ENCODE measurements at places on chromosomes 1 and 21.

DNA sequence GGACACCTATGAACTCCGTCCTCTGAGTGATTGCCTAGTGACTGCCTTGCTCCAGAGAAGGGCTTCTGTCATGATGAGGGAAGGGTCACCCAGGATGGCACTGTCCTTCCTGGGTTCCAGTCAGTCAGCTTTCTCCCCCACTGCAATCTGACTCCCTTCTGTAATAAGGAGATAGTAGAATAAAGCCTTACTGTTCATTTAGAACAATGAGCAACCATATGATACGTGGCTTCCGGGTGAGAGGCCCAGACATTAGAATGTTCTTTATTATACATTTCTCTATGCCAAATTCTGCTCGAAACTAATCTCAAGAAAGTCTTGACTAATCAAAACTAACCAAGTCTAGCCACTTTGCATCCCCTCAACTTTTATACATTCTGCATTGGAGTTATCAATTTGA is 8.5 kb upstream of the MTMR11 start:
- no peak for DNase-seq

GRCh38 chr1:94541246-94542087 is at the start of gene F3:
Gene F3, minus strand, starts transcription at chr1:94541759. Its CDS starts 123 bp downstream, at chr1:94541636.
- DNase-seq = peak; percentile 88

DNA sequence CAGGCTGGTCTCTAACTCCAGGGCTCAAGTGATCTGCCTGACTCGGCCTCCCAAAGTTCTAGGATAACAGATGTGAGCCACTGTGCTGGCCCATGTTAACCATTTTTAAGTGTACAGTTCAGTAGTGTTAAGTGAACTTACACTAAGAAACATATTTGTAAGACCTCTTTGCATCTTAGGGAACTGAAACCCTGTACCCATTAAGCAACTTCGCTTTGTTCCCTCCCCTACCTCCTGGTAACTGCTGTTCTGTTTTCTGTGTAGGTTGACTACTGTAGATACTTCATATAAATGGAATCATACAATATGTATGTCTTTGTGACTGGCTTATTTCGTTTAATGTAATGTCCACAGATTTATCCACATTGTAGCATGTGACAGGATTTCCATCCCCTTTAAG is 11.0 kb downstream of the NUDC start:
- DNase-seq = no peak

DNA sequence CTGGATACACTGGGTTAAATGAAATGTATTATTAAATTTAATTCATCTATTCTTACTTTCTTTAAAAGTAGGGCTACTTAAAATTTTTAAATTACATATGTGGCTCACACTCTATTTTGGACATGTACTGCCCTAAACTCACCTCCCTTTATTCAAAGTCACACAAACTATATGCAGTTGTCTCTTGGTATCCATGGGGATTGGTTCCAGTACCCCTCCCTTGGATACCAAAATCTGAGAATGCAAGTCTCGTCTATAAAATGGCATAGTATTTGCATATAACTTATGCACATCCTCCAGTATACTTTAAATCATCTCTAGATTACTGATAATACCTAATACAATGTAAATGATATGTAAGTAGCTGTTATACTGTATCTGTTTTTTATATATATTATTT is 57.6 kb downstream of the FAF1 start:
- DNase-seq = no peak

DNA sequence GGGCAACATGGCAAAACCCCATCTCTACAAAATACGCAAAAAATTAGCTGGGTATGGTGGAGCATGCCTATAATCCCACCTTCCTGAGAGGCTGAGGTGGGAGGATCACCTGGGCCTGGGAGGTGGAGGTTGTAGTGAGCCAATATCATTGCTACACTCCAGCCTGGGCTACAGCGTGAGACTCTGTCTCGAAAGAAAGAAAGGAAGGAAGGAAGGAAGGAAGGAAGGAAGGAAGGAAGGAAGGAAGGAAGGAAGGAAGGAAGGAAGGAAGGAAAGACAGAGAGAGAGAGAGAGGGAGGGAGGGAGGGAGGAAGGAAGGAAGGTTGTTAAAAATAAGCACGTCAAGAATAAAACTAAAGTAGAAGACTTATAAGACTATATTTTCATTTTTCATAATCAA is 17.0 kb upstream of the ATP1A1 start:
- no peak for DNase-seq

- DNase-seq = no peak
Measured at GRCh38 chr21:44998621-44999427, 59.0 kb downstream of the SLX9 start.

DNA sequence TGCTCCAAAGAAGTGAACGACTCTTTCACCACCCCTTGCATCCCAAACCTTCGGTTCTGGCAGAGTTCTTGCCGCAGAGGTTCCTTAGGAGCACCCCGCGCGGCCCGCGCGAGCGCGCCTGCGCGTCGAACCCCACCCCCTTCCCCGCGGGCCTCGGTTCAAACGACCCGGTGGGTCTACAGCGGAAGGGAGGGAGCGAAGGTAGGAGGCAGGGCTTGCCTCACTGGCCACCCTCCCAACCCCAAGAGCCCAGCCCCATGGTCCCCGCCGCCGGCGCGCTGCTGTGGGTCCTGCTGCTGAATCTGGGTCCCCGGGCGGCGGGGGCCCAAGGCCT is at the start of gene C1orf56:
C1orf56 (plus strand) TSS at position 161 of the 334 bp plus-strand sequence; CDS start at position 258, 97 bp downstream.
- peak; percentile 74 for DNase-seq

GRCh38 chr1:23222331-23222730 is 5.0 kb upstream of the HTR1D start:
- DNase-seq = no peak

- DNase-seq = no peak
Measured at GRCh38 chr1:1894354-1895059, 3.6 kb upstream of the GNB1 start.

- no peak for DNase-seq
Measured at GRCh38 chr1:30900931-30901560, 7.5 kb downstream of the SDC3 start.

- DNase-seq = no peak
Measured at GRCh38 chr1:94325377-94326302, 88.3 kb upstream of the ARHGAP29 start.

GRCh38 chr1:244789731-244790130 is 45.7 kb upstream of the COX20 start:
- no peak for DNase-seq

GRCh38 chr1:69070660-69071373 is 496.9 kb upstream of the LRRC7 start:
- DNase-seq = no peak

GRCh38 chr21:38092051-38092450 is 164.7 kb upstream of the KCNJ15 start:
- no peak for DNase-seq

- DNase-seq = no peak
Measured at GRCh38 chr1:226558036-226558650, 9.6 kb downstream of the STUM start.

GRCh38 chr1:165580931-165581871 is 37.4 kb downstream of the LRRC52 start:
- DNase-seq = no peak

GRCh38 chr1:91311672-91312071 is 93.0 kb downstream of the HFM1 start:
- DNase-seq = no peak

- no peak for DNase-seq
Measured at GRCh38 chr1:236532850-236533249, 9.1 kb downstream of the LGALS8 start.

- no peak for DNase-seq
Measured at GRCh38 chr1:145994391-145995120, 1.8 kb downstream of the TXNIP start.

DNA sequence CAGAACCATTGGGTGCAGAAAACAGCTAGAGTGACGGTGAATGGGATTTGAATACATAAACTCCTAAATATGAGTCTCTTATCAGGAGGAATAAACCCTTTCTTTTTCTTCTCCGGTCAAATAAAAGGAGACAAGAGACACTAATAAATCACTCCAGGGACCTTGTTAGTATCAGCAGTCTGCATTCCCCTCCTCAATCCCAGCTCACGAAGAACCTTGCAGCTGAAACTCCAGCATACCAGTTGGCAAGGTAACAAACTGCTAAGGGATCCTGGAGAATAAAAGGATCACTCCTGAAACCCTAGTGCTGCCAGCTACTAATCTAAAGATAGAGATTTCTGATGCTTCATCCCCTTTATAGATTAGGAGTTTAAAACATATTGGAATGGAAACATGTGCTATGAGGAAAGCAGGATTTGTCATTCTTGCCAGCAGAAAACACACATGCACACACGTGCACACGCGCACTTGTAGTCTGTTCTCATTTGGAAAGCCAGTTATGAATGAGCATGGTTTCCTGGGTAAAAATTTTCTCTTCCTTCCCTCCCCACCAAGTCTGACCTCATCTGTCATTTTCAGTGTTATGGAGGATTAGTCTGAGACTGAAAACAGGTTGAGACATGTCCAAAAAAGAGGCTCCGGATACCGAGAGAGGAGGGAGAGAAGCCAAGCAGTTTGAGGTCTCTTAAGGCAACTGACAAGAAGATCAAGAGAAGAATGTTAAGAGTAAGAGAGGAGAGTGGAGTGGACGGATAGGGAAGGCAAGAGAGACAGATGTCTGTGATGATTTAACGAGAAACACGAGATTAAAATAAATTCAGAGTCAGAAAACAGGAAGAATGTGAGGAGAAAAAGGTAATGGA is 10.9 kb downstream of the IER5 start:
- no peak for DNase-seq

- no peak for DNase-seq
Measured at GRCh38 chr21:22993822-22994574, 1995.8 kb downstream of the NCAM2 start.

- DNase-seq = no peak
Measured at GRCh38 chr21:44805226-44805625, 3.6 kb upstream of the UBE2G2 start.

DNA sequence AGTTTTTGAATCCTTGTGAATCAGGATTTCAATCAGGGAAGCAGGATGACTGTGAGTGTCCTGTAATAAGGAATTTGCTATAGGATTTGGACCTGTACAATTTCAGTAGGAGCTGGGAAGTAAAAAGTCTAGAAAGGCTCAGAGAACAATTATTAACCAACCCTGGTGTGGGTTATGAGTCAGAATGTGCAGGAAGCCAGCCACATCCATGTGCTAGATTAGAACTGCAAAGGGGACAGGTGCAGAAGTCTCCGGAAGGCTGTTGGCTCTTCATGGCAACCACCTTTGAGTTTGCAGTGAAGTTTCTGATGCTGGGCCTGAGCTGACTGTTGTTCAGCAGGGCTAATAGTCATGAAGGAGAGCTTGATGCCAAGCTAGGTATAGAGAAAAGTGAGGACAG is 70.7 kb downstream of the SPATA46 start:
- DNase-seq = no peak

- no peak for DNase-seq
Measured at GRCh38 chr1:245589316-245589715, 434.5 kb downstream of the KIF26B start.

DNA sequence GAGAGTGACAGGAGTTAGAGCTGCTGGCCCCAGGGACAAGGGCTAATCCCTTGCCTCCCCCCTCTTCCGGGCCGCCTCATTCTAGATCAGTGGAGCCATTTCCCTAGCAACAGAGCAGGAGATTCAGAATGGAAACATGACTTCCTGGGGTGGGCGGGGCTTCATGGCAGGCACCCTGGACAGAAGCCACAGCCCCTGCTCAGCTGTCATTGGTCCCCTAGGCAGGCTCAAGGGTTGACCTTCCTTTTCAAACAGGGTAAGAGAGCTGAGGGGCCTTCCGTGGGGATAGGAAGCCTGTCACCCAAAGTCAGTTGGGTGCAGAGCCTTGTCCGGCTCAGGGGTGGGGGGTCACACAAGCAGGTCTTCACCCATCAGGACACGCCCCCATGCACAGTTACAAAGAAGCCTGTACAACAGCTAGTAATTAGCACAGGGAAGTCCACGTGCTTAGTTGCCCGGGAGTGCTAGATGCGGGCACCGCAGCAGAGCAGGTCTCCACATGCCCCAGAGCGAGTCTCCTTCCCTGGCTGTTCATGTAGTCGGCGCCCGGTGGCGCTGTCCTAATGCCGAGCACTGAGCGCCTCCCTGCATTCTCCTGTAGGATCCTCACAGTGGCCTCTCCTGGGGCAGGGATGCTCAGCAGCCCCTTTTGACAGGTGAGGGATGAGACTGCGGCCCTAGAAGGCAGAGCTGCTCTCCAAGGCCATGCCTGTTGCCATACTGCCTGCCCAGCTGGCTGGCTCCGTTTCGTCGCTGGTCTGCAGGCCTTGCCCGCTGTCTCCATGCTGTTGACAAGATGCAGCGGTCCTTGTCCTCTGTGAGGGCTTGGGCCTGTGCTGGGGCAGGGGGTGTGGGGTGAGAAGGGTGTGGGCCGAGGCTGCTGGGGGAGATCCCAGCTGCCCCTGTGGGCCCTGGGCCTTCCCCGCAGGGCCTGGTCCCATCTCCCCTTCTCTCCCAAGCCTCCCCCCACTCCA is 5.1 kb downstream of the TMEM201 start:
- peak; percentile 75 for DNase-seq

DNA sequence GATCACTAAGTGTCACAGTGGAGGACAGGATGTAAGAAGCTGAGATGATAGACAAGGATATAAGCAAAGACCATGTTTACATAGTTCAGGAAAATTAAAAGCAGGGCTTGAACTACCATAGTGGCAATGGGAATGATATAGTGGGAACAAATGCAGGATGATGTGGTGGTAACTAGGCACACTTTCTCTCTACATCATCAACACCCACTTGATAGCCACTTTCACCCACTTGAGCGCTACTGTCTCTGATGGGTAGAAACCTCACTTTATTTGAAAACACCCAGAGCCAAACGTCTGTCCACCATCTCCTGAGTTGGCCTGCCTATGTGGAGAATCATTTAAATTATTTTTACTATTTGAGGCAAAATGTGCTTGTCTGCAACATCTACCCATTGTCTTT is 305.0 kb upstream of the ST6GALNAC5 start:
- DNase-seq = no peak

GRCh38 chr1:22488319-22488718 is 36.7 kb downstream of the ZBTB40 start:
- DNase-seq = no peak

DNA sequence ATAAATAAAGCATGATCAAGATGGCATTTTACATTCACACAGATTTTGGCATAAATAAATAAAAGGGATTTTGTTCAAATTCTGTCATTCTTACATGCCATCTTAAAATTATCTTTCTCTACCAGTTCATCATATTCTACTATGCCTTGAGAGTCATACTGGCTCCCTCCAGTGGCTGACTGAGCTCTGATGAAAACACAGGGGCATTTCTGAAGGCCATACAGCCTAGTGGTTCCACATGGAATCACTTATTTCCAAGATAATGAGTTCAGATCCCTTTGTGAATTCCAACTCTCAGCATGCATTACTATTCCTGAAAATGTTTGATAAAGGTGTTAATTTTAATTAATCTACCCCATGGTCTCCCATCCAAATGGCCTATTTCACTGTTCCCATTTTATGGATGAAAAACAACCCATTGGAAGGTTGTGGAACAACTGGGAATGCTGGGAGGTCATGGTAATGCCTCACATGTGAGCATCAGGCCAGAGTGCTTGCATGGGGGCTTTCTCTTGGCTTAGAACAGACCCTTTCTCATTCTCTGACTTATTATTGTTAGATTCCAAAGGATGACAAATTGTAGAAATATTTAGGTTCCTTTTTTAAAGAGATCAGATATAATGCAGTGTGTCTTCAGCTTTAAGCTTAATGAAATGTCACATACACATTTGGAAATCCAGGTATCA is 622.4 kb upstream of the PKN2 start:
- DNase-seq = no peak
